ENCODE measurements at places on chromosomes 7 and 10.
A peak's percentile ranks its signal among the peaks of the same experiment; 100 is the strongest.

DNA sequence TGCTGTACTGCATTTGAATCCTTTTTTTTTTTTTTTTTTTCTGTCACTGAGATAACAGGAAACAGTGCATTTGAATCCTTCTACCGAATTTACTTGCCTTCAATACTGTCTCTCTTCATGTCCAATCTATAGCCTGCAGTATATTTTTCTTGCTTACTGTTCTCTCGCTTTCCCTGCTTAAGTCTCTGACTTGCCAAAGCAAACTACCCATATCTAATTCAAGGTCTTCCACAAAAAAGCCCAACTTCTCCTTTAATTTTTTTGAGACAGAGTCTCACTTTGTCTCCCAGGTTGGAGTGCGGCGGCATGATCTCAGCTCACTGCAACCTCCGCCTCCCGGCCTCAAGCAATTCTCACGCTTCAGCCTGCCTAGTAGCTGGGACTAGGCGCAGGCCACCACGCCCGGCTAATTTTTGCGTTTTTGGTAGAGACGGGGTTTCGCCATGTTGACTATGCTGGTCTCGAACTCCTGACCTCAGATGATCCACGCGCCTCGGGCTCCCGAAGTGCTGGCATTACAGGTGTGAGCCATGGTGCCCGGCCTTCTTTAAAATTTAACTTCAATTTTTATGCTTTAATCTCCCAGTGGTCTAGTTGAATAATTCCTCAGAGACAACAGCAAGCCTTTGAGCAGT, 882 bp downstream of the PDCD11 start:
- peak; percentile 20 for ATAC-seq

- peak; percentile 81 for ATAC-seq
Observed at GRCh38 chr10:33365871-33366411, 31.5 kb upstream of the NRP1 start.

- no peak for ATAC-seq
Observed at GRCh38 chr7:157717211-157718174, 380.7 kb downstream of the DNAJB6 start.

GRCh38 chr7:108181073-108181985, 51.2 kb upstream of the LAMB4 start:
- ATAC-seq = peak; percentile 84

GRCh38 chr10:10600004-10600403, 417.7 kb upstream of the CELF2 start:
- no peak for ATAC-seq

DNA sequence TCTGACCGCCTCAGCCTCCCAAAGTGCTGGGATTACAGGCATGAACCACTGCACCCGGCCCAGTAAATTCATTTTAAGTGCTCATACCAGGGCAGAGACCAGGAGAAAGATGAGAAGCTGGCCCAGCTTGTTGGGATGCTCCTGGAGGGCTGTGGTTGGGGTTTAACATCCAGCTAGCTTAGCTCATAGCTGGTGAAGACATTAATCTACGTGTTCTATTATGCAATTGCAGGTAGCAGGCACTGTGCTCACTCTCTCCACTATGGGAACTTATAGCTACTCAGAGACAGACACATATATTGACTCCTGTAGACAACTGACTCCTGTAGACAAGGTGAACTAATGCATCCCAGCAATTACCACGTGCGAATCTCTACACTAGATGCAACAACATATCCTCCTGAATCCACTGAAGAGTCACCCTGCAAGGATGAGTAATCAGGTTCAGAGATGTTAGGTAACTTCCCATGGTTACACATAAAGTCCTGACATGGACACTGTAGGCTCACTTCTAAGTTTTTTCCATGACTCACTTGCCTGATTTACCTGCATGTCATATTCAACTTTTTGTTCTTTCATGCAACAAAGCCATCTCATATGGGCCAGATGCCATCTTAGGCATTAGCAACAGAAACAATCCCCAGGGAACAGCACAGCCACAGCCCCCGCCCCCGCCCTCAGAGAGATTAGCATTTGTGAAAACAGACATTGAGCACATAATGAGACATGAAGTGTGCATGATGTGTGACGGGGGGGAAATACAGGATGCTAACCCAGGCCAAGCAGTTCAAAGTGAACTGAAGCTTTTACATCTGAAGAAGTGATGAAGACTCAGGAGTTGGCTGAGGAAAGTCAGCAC, 37.2 kb downstream of the ERLIN1 start:
- peak; percentile 48 for ATAC-seq

GRCh38 chr10:79287973-79288723, 59.1 kb upstream of the PPIF start:
- ATAC-seq = no peak

- no peak for ATAC-seq
Observed at GRCh38 chr10:47277352-47278151, 22.4 kb upstream of the GDF10 start.

- ATAC-seq = no peak
Observed at GRCh38 chr10:131978851-131979250, 2.9 kb downstream of the BNIP3 start.

DNA sequence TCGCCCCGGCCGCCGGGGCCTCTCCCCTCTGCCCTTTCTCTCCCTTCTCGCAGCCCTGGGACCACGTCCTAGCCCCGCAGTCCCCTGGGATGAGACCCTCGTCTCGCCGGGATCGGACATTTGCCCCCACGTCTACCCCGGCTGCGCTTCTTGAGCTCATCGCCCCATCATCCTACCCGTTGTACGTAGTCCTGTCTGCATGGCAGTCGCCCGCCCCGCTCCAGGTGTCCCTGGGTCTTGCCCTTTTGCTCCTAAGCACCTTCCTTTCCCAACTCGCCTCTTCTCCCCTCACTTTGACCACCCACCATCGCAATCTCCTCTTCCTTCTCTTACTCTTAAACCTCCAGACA, 582 bp downstream of the TPST1 start:
- peak; percentile 37 for ATAC-seq

- ATAC-seq = peak; percentile 81
Observed at GRCh38 chr7:105268056-105268455, 120.7 kb downstream of the SRPK2 start.

DNA sequence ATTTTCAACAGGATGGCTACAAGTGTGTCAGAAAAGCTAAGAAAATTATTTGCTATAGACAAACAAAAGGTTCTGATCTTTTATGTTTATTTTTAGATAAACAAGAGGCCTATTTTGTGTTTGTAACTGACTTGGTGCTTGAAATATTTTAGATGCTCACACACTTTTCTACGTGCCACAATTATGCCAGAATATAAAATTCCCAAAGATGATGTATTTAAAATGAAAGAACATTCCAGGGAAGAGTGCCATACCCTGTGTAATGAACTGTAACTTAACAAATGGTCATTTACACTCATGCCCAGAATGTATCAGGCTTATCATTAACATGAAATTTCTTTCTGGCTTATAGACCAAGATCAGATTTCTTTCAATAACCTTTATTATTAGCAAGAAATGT, 144.9 kb upstream of the MTPN start:
- no peak for ATAC-seq

DNA sequence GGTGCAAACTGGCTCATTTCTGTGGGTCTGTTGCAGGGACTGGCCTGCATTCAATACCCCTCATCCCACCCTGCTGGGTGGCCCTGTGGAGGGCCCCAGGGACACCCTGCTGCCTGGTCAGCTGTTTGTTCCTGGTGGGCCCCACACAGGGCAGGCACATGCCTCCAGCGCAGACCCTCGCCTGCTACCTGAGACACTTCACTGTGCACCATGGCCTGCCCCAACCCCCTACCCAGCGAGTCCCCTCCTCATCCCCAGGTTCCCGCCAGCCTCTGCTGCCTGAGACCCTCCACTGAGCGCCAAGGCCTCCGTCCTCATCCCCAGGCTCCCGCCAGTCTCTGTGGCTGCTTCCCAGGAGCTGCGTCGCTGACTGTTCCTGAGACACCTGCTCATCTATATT, 16.8 kb downstream of the GPR146 start:
- no peak for ATAC-seq

DNA sequence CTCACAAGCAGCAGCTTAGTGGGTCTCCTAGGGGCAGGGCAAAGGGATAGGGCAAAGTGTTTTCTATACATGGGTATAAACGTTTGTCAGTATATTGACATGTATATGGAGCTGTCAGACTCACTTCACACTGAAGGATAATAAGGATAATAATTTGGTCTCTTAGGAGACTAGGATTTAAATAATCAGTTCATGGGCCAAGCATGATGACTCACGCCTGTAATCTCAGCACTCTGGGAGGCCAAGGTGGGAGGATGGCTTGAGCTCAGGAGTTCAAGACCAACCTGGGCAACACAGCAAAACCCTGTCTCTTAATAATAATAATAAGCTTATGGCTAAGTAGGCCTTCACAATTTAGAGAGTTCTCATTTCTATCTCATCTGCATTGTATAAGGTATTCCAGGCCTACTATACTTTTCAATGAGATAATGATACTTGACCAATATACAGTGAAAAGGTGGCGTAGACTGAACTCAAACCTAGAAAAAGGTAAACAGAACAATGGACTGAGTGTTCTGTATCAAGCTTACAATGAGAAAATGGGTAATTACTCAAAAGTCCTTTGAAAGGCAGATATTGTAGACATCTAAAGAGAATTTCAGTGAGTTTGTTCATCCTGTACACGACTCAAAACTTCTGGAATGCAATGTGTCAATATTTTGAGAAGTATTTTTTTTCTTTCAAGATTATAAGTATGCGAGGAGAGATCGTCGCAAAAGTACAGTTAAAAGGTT, 7.0 kb downstream of the GSAP start:
- no peak for ATAC-seq

Measured in SK-N-SH treated with all-trans-retinoic acid at 6 μM for 48 hours (cell line).